A549 treated with CpdA at 1 μM for 4 hours (cell line): ENCODE measurements at places on chromosomes 3 and 15. TPM values are rescaled to one million over a fixed set of nuclear protein-coding genes. Genes with fewer than 3 reads are reported as not detected.

Gene NANOGP8
- not detected in 5 replicates for total RNA-seq

Gene SYNM
- 39.2 to 43.6 TPM (median 40.4 TPM) in 5 replicates for total RNA-seq

Gene NOX5
- total RNA-seq, result 0.27 to 0.38 TPM (median 0.31 TPM) in 5 replicates

Gene CTXN2
- total RNA-seq, result 0.03 to 0.05 TPM (median 0.04 TPM) in 3 of 5 replicates, not detected in the others

Gene GOLGA6L10
- 0.35 to 0.68 TPM (median 0.40 TPM) in 5 replicates for total RNA-seq

Gene ADPRH
- 2.8 to 3.8 TPM (median 2.9 TPM) in 5 replicates for total RNA-seq

Gene AHSG
- total RNA-seq, result 0.09 to 0.12 TPM (median 0.11 TPM) in 3 of 5 replicates, not detected in the others

Gene LINGO1
- total RNA-seq, result 7.0 to 12.4 TPM (median 9.2 TPM) in 5 replicates

Gene NAALADL2
- total RNA-seq, result 0.11 to 0.40 TPM (median 0.34 TPM) in 3 of 5 replicates, not detected in the others

Gene HHLA2
- total RNA-seq, result 0.03 to 0.12 TPM in 2 of 5 replicates, not detected in the others

Gene RTP1
- not detected in 5 replicates for total RNA-seq

Gene MAP6D1
- 4.1 to 6.5 TPM (median 5.3 TPM) in 5 replicates for total RNA-seq

Gene SRP14
- total RNA-seq, result 228 to 271 TPM (median 247 TPM) in 5 replicates

Gene SLC38A3
- 0.01 to 0.04 TPM in 2 of 5 replicates, not detected in the others for total RNA-seq

Gene GPR149
- total RNA-seq, result not detected in 5 replicates

Gene GABRR3
- not detected in 5 replicates for total RNA-seq

Gene THRB
- total RNA-seq, result 0.99 to 3.1 TPM (median 1.6 TPM) in 5 replicates

Gene VEPH1
- total RNA-seq, result 0.07 to 0.10 TPM in 2 of 5 replicates, not detected in the others

Gene RASGRF1
- 0.27 to 0.87 TPM (median 0.42 TPM) in 5 replicates for total RNA-seq

Gene NRROS
- not detected in 5 replicates for total RNA-seq

Gene SYNPR
- total RNA-seq, result not detected in 5 replicates

Gene ACTRT3
- total RNA-seq, result 2.6 to 3.1 TPM (median 2.8 TPM) in 5 replicates

Gene C3orf49
- total RNA-seq, result not detected in 5 replicates

Gene AP3B2
- 0.31 to 0.90 TPM (median 0.42 TPM) in 5 replicates for total RNA-seq
